ENCODE measurements at places on chromosomes 6 and 20.

DNA sequence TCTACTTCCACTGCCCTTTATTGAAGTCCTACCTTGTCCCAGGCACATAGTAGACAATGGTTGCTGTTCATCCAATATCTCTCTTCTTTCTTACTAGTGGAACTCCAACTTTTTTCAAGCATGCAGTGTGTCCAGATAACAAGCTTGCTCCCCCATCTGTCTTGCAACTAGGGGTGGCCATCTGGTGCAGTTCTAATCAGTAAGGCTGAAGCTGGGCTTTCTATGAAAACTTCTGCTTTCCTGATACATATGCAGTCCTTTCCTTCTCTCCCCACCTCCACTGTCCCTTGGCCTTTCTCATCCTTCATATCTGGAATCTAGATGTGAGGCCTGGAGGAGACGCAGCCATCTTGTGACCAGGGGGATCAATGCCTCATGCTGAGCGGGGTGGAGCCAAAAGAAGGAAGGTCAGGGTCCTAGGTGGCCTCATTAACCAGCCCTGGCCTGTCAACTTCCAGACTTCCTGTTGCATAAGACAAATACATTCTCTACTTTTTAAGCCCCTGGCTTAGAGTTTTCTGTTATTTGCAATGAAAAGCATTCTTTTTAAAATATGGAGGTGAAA is 59.6 kb upstream of the ZFP64 start:
- no peak for DNase-seq

DNA sequence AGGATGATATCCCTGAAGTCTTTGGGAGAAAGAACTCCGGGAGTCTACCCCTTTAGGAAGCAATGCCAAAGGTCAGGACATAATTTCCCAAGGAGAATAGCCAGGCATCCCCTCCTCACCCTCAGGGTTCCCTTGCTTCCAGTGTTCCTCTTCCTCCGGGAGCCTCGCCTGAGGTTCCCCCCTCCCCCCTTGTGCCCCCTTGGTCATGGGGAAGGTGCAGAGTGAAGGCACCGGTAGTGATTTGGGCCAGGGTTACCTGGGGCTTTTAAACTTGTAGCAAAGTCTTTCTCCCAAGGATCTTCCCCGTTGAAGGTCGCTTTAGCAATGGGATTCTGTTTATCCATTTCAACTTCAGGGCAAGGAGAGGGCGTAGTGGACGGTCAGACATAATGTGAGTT is 1.2 kb downstream of the ISM1 start:
- DNase-seq: no peak

- DNase-seq: no peak
These were observed 47.7 kb downstream of the CTNNBL1 start for GRCh38 chr20:37741570-37741969.

DNA sequence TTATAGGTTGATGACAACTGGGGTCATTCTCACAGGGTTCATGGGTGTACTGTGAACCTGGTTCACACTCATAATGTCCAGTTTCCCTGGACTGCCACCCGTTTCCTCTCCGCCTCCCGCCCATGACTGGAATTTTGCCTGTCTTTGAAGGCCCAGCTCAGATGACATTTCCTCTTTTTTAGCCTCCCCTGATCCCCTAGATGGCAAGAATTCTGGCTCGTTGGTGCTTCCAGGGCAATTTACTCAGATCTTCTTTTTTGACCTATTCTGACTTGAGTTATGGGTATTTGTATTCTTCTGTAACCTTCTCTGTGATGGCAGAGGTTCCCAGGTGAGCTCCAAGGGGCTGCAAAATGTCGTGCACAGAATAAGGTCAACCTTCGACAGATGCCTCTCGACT is 5.7 kb upstream of the CITED2 start:
- DNase-seq: no peak

GRCh38 chr20:43838703-43839060 is 76.0 kb upstream of the TOX2 start:
- DNase-seq: no peak

GRCh38 chr6:10655508-10656055 is 38.8 kb downstream of the C6orf52 start:
- no peak for DNase-seq

- DNase-seq: no peak
These were observed 66.5 kb upstream of the LY86 start for GRCh38 chr6:6521961-6522482.

- DNase-seq: no peak
These were observed 183.2 kb downstream of the HIVEP2 start for GRCh38 chr6:142761756-142762155.

DNA sequence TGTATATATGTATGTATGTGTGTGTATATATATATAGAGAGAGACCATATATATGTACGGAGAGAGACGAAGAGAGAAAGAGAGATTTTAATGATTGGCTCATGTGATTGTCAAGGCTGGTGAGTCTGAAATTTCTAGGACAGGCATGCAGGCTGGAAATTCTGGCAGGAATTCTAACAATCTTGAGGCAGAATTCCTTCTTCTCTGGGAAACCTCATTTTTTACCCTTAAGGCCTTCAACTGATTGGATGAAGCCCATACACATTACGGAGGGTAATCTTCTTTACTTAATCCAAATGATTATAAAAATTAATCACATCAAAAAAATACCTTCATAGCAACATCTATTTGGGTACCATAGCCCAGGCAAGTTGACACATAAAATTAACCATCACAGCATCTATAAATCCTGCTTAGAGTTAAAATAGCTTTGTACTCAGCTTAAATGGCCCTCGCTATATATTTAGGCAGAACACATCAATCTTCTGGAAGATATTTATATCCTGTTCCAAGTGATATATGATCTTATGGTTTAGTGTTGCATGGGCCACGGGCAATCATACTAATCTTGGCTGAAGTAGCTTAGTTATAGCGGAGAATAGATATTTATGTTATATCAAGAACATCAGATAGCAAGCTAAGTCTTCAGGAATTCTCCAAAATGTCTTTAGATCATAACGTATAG is 36.6 kb downstream of the ABRACL start:
- DNase-seq: no peak

DNA sequence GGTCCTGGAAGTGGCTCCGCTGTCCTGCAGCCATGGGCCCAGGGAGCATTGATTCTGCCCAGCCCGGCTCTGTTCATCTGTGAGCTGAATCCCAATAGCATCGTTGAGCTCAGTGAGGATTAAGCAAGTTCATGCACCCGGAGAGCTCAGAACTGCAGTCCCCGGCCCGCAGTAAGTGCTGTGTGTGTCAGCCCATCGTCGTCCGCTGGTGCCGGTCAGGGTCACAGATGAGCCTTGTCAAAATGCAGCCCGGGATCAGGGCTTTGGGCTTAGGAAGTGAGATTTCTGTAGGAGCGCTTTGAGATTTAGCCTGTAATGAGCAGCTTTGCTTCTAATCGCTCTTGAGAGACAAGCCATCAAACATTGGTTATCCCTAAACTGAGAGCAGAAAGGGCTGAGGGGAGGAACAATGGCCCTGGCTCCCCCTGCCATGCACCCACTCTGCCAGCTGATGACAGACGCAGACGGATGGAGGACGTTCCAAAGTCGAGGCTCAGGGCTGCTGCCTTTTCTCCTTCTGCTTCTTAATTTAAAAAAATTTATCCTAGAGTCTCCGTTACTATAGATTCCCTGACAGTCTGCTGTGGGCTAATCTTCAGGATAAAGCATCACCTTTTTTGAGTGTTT is 25.6 kb upstream of the SULF2 start:
- no peak for DNase-seq

- DNase-seq: no peak
These were observed 15.0 kb upstream of the TFAP2A start for GRCh38 chr6:10429638-10430427.

- DNase-seq: peak; percentile 51
These were observed 20.5 kb downstream of the DNAJC5 start for GRCh38 chr20:63915471-63915870.

DNA sequence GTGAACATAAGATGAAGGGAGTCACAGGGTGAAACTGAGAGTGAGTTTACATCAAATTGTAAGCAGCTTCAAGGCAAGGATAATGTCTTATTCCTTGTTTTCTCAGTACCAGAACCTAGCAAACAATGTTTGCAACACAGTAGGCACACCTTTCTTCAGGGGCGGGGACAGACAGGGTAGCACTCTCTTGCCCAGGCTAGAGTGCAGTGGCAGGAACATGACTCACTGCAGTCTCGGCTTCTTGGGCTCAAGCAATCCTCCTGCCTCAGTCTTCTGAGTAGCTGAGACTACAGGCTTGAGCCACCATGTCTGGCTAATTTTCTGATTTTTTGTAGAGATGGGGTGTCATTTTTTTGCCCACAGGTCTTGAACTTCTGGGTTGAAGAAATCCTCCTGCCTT is 299.8 kb downstream of the CD83 start:
- no peak for DNase-seq

DNA sequence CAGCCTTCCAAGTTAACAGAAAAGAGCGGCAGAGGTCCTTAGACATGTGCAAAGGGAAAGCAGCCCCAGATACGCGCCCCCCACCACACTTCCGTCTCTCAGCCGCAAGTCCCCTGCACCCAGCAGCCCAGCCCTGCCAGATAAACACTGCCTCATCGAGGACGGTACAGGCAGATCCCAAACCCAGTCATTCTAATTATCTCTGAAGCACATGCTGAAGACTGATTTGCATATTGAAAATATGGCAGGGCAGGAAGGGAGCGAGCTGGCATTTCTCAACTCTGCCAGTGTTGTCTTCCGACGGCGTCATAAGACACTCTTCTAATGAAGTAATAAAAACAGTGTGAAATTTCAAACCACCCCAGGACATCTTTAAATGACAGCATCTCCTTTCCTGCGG is 122.8 kb upstream of the CDH4 start:
- no peak for DNase-seq

DNA sequence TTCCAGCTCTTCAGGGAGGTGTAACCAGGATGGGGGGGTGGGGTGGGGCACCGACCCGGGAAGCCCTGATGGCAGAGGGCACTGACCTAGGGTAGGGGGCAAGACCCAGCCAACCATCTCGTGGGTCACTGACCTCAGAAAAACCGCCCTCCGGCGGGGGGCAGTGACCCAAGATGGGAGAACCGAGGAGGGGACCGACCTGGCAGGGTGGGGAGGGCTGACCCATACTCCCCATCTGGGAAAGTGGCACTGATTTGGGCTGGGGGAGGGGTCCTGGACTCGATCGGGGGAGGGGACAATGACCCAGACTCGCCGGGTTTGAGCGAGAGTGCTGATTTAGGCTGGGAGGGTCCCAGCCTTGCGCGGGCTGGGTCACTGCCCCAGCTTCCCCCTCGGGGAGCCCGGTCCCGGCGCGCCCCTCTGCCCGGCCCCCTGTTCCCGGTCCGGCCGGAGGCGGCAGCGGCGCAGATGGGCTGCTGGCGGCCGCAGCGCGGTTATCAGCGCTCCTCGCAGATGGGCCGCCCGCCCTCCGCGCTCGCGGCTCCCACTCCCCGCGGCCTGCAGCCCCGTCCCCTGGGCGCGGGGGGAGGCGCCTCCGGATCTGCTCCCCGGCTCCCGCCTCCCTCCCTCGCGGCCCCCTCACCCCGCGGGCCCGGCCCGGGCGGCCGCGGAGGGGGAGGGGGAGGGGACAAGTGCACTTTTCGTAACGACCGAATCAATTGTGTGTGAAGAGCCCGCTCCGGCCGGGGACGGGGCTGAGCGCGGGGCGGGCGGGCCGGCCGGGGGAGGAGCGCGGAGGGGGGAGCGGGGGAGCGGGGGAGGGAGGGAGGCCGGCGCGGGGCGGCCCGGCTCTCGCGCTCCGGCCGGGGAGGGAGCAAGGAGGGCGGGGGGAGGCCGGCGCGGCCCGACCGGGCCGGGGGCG is 2.2 kb downstream of the NOL4L start:
- DNase-seq: peak; percentile 27

GRCh38 chr6:70380252-70380651 is 33.1 kb upstream of the FAM135A start:
- DNase-seq: no peak

GRCh38 chr6:83708970-83709747 is at the start of gene SNAP91:
Gene SNAP91 (minus strand): TSS chr6:83709101. CDS start chr6:83707927, 1,174 bp downstream.
- DNase-seq: peak; percentile 69

DNA sequence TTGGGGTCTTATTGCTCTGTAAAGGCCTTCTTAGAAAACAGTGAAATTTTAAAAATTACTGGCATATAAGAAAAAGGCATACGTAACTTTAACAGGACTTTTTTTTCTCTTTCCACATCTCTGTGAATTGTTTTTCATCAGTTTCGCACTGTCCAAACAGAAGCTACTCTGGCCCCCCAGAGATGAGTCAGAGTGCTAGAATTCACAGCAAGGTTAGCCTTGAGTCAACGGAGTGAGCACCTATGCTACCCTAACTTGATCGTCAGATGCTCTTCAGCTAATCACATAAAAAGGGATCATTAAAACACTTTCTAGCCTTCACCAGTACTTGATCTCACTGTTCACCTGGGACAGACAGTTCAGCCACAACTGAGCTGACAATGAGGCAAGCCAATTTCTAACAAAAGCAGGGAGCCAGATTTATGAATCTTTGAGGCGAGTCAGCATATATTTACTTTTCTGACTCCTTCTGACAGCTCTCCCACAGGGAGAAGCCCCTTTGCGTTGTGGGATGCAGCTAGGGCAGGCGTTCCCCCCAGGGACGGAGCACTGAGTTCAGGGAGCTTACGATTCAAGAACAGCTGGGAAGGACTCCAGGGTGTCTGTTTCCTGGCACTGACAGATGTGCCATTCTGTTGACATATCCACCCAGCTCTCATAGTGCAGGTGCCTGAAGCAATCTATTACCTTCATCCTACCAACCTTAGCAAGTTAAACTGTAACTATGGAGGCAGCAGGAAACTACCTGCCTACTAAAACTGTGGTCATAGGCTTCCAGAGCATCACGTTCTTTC is 46.4 kb upstream of the SPDEF start:
- DNase-seq: no peak

GRCh38 chr20:17725094-17725835 is 25.5 kb downstream of the BANF2 start:
- DNase-seq: no peak

DNA sequence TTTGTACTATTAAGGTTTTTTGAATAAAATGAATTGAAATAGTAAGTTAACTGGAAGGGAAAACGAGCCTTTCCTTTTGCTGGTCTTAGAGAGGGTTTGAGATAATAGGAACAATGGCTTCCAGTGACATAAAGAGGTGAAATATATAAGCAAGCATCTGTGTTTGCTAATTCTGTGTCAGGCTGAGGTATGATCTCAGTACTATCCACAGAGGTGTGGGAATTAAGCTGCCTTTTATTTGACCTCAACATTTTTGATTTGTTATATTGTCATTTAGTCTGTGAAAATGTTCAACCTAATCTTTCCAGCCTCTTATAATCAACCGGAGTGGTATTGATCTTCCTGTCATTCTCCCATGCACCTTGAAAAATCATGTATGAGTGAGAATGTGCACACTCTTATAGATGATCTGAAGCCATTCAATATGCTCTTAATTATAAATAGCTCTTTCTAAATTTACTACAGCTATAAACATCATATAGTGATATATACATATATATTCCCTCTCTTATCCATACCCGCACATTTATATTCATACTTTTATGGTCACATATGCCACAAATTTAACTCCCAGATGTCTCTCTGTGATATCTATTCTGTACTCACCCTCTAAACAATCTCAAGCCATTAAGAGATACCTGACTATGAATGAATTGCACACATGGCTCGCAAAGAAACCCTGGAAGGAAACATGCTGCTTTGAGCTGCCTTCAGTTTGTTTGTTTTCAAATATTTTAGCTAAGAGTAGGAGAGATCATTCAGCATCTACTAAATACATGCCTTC is 754.7 kb upstream of the NRSN1 start:
- no peak for DNase-seq

Measured in substantia nigra (tissue), 51 donors.